ENCODE measurements at places on chromosomes 7 and 10.

- no peak for DNase-seq
Observed at GRCh38 chr10:70966646-70967553, 78.5 kb upstream of the PCBD1 start.

- no peak for DNase-seq
Observed at GRCh38 chr10:71807557-71808510, 34.5 kb upstream of the VSIR start.

DNA sequence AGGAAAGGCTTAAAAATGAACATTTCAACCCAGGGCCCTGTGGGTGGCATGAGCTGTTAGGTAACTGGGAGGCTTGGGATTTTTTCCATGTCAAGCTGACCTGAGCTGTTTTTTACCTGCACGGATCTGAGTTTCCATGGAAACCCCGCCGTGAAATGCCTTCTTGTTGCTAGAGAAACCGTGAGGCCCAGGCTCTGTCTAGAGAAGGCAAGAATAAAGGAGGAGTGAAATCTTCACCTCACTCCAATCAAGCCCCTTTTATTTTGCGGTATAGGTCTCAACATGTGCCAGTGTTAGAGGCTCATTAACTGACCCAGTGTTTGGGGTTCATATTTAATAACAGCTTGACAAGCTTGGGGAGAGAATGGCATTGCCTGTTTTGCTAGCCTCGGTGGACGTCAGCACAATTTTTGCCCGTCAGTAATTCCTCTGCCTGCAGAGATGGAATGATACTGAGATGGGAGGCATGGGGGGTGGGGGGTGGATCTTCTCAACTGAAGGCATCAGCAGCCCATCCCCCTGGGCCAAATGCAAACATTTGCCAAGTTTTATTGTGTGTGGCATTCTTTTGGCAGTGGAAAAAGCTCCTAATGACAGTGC, 48.9 kb upstream of the PDCD4 start:
- DNase-seq, result peak; percentile 73

DNA sequence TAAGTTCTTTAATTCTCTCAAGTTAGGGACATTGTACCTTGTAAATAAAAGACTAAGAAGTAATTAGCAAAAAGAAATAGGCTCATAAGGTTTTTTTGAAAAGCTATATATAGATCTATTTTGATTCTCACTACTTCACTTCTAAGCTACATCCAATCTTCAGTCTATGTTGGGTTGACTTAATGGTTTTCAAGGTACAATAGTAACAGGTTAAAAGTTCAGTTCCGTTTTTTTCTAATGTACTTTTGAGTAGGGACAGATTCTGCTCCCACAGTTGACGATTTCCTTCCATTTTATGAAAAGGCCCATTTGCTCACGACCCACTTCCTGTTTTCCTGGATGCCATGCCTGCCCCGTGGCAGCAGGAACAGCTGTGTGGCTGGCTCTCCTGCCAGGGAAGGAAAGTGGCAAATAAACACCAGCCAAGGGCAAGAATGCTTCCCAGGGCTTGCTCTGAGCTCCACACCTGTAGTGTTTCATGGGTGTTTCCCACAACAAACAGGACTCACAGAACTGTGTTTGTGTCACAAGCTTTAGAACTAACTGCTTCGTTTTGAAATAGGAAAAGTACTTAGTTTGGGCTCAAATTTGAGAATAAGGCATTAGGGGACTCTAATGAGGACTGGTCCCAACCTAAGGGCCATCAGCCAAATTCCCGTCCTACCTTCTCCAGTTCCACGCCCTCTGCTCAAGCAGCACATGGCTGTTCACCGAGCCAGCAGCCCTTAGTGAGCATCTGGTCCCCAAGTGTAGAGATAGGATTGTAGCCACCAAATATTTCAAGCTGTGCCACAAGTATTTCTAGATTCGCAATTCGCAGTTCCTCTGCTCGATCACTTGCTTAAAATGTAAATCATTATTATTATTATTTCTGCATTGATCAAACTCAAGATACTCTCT, 240.7 kb downstream of the COBL start:
- no peak for DNase-seq

- no peak for DNase-seq
Observed at GRCh38 chr7:1189986-1190772, 30.2 kb upstream of the ZFAND2A start.

GRCh38 chr10:43091846-43092245, 15.0 kb downstream of the RET start:
- DNase-seq, result no peak

GRCh38 chr10:27207350-27207749, 33.2 kb downstream of the ACBD5 start:
- DNase-seq, result no peak

GRCh38 chr10:18368682-18369081, 228.5 kb downstream of the CACNB2 start:
- DNase-seq, result no peak

GRCh38 chr7:80548840-80549530, 37.1 kb upstream of the GNAT3 start:
- no peak for DNase-seq

DNA sequence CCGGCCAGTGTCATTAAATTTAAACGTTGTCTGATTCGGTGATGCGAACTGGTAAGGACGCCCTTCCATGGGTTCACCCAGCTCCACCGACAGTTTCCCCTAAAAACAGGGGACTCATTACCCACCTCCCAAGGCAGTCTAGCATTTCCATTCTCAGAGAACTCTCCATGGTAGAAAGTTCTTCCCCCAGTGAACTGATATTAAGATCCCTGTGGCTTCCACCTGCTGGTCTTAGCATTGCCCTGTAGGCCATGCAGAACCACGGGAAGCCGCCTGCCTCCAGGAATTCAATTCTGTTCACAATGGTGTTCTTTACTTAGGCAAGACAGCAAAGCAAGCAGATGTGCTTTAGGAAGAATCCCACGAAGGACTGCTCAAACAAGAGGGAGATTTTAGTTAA, 128.9 kb upstream of the NANOS1 start:
- DNase-seq, result peak; percentile 53

GRCh38 chr10:122265896-122266295, 5.2 kb upstream of the BTBD16 start:
- no peak for DNase-seq

All from H7 (cell line).